ENCODE measurements at places on chromosomes 7 and 10. TPM values are rescaled to one million over a fixed set of nuclear protein-coding genes. Genes with fewer than 3 reads are reported as not detected.

The ADRB1 gene
- total RNA-seq, result 0.04 TPM

DNA sequence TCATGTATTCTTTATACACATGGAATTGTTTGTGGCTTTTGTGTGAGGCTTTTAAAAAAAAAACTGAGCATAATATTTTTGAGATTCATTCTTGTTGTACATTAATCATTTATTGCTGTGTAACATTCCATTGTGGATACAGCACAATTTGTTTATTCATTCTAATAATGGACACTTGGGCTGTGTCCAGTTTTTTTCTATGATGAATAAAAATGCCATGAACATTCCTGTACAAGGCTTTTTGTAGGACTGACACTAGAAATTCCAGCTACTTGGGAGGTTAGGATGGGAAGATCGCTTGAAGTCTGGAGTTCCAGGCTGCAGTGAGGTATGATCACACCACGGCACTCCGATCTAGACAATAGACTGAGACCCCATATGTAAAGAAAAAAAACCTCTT is 254.3 kb upstream of the CACNA2D1 start:
- no peak for ATAC-seq

DNA sequence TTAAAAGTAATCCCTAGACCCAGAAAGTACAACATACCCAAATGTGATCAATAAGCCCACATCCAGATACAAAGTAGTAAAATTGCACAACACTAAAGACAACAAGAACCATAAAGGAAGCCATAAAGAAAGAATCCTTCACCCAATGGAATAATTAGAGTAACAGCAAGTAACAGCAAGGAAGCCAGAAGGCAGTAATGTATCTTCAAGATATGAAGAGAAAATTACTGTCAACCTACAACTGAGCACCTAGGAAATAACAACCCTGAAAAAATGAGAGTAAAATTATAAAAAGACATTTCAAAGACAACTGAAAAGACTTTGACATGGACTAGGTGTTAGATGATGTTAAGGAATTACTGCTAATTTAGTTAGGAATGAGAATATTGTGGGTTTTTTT is 60.5 kb downstream of the CNOT4 start:
- ATAC-seq, result no peak

DNA sequence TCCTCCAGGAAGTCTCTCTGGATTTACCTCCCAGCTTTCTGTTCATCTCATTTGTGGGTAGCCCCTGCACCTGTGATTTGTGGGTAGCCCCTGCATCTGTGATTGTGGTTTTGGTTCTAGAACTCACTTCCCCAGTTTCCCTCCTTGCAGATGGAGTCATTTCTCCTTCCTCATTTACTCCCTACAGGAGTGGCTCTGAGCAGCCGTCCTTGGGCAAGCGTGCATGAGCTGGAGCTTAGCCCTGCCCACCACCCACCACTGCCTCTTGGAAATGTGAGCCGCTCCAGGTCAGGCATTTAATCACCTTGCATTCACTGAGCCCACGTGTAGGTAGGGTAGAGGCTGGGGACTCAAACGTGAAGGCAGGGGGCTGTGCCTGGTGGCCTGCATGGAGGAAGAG is 8.2 kb downstream of the COL26A1 start:
- ATAC-seq, result no peak

DNA sequence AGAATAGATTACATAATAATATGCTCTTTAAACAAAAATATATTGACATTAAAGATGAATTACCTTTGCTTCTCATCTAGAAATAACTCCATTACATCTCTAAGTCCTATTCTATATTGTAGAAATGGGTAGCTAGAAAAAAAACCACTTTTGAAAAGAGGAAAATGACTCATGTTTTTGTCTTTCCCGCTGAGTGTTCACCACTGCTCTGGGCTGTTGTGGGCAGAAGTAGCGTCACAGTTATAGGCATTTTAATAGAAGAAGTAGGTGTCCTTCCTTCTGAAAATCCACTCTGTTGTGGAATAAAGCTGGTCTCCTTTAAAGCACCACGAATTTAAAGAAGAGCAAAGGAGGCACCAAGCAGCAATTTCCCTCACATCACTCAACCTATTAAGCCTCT is 117.6 kb upstream of the NFE2L3 start:
- ATAC-seq, result no peak

DNA sequence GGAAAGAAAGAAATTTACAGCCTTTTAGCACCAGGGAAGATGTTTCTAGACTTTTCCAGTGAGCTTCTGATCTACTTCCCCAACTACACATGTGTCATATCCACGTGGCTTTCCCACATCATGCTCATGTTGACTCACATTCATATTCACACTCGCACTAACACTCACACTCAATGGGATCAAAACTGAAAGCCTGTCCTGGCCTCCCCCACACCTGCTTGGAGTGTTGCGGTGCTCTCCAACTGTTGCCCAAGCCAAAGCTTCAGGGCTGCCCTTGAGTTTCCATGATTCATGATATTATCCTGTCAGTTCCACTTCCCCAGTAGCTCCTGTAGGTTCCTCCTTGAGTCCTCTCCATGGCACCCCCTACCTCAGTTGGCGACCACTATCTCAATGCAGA is 444.4 kb downstream of the GATA3 start:
- peak; percentile 68 for ATAC-seq

GRCh38 chr10:83274088-83274487 is 865.2 kb upstream of the GHITM start:
- peak; percentile 45 for ATAC-seq

GRCh38 chr10:52741851-52742250 is 30.7 kb downstream of the MBL2 start:
- ATAC-seq, result no peak

The CDHR3 gene
- 1.00 TPM for total RNA-seq

DNA sequence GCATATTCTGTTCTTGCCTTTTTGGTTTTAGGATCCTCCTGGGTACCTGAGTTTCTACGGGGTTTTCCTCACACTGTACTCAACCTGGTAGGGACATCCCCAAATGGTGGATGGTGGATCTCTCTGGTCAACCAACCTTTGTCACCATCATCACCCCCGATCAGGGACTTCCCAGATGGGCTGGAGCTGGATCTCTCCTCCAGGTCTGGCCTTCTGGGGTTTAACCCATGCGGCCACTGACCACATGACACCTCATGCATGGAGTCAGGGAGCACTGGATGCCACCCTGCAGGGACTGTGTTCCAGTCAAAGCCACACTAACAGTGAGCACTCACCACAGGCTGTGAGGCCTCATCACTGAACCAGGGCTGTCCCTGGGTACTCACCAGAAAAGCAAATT is 80.0 kb downstream of the CELF2 start:
- ATAC-seq, result no peak

Measured in esophagus mucosa (tissue), 1 donor.